ENCODE measurements at places on chromosomes 6 and 20. TPM values are rescaled to one million over a fixed set of nuclear protein-coding genes. Genes with fewer than 3 reads are reported as not detected.

GRCh38 chr6:18203786-18204185 is 48.6 kb downstream of the KDM1B start:
- DNase-seq: no peak

DNA sequence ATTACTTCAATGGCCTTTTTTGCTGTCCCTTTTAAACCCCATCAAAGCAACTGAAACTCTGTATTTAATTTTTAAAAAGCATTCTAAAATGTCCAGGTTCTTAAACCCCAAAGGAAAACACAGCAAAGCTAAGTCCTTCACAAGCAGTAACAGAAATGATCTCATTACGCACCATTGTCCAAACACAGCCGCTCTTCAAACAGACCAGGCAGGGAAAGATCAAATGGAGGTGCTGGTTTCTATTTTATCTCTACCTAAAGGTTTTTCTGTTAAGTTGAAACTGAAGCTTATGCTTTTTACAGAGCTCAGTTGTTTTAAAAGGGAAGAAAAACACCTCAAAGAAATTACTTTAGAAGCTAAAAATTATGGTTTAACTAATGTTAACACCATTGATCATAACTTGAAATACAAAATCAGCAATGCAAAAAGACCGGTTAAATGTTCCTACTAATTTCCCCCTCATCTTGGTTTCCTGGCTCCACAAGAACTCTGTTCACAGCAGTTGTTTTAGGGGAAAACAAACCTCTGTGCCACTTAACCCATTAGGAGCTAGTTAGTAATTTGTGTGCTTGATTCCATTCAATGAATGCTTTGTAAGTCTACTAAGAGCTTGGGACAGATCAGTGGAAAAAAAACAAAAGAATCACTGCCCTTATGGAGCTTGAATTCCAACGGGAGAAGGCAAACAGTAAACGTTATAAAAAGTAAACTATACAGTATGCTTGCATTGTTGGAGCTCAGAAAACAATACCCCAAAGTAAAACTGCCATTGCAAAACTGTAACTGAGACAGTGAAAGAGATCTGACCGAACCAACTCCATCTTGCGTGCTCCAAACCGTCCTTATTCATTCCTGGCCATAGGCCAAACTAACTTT is 87.4 kb downstream of the CD24 start:
- no peak for DNase-seq

DNA sequence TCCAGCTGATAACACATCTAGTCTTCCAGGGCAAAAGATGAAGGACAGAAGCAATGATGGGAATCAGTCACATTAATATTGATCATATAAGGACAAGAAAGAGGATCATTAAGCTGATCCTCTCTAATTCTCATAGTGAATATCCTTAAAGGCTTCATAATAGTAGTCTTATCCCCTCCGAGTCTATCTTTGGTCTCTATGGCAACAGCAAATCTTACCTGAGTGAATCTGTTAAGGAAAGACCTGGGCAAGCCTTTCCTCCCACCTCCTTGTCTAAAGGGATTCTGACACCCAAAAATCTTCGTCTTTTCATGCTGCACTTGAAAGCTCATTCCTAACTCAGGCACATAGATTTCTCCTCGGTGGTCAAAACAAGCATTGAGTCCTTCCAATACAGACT is 86.4 kb upstream of the LYRM2 start:
- no peak for DNase-seq

- no peak for DNase-seq
Observed at GRCh38 chr6:41723530-41724227, 11.7 kb downstream of the TFEB start.

DNA sequence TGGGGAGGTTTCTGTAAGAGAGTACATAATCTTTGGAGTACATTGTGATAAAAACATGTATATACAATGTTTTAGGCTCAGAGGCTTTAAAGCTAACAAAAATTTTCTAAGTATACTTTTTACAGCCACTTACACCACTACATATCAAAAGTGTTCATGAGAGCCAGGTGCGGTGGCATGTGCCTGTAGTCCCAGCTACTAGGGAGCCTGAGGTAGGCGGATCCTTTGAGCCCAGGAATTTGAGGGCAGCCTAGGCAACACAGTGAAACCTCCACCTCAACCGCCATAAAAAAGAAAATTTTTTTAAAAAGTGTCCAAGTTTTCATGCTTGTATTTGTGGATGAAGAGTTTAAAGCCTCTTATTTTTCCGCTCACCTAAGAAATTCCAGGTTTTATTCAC is 22.5 kb downstream of the SNX3 start:
- no peak for DNase-seq

DNA sequence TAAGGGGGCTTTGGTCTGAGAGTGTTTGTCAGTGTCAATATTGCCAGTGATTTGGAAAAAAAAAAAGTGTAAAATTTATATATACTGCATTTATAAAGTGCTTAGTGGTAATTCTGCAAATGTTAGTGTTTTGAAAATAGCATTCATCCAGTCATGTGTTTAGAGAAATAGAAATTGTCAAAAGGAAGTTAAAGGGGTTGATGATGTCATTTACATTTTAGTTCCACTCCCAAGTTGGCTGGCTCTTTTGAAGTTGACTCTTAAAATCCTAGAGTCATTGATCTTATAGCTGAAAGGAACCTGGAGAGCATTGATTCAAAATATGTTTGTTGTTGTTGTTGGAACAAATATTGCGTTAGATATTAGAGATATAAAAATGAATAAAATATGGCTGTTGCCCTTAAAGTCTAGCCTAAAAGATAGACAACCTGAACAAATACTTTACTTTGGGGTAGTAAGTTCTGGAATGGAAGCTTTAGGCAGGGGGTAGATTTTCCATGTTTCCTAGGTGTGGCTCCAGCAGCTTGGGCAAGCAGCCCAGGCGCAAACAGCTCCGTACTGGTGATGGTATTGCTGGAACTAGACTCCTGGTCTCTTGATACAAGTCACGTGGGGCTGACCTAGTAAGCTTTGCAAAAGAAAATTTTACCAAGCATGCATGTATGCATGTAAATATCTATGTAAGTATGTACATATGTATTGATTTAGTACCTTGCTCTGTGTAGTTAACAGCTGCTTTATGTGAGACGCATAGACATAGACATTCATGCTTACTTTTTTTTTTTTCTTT is 46.3 kb downstream of the HIVEP1 start:
- no peak for DNase-seq

DNA sequence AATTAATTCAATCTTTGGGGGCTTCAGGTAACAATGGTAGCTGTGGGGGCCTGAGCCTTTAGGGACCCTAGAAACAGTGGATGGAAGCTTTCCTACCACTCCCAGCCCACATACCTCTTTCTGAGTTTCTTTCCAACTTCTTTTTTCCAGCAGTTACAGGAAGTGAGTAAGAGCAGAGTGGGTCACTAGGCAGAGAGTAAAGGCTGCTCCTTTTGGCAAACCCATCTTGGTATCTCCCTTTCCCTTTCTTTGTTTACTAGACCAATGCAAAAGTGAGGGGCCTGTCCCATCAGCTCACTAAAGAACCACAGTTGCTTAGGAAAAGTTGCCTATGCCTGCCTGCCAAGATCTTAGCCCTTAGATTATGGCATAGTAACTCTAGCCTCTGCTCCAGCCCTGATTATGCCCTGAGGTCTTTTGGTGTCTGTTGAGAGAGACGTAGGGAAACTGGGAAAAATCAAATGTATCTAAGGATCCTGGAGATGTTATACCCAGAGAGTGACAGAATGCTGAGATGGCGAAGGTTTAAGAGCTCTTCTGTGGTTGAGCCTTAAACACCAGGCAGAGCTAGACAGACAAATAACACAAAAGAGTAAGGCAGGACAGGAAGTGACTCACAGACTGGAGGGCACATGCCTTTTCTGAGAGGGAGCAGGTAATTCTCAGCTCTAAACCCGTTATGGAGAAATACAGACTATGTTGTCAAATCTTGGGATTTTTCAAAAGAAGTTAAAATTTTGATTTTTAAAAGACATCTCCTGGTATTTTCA is 31.3 kb downstream of the TRMT6 start:
- no peak for DNase-seq

- no peak for DNase-seq
Observed at GRCh38 chr6:139172567-139172966, 37.7 kb downstream of the HECA start.

DNA sequence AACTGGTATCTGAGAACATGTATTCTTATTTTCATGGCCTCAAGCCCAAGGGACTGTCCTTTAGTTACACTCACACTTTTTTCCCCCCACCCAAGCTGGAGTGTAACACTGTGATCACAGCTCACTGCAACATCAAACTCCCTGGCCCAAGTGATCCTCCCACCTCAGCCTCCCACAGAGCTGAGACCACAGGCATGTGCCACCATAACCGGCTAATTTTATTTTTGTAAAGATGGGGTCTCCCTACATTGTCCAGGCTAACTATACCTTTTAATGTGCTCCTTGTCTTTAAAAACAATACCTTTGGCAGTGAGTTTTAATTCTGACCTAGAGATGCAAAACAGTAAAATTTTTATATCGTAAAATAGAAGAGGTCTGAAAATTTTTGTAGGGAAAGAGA is 48.2 kb upstream of the FAM83C start:
- no peak for DNase-seq

DNA sequence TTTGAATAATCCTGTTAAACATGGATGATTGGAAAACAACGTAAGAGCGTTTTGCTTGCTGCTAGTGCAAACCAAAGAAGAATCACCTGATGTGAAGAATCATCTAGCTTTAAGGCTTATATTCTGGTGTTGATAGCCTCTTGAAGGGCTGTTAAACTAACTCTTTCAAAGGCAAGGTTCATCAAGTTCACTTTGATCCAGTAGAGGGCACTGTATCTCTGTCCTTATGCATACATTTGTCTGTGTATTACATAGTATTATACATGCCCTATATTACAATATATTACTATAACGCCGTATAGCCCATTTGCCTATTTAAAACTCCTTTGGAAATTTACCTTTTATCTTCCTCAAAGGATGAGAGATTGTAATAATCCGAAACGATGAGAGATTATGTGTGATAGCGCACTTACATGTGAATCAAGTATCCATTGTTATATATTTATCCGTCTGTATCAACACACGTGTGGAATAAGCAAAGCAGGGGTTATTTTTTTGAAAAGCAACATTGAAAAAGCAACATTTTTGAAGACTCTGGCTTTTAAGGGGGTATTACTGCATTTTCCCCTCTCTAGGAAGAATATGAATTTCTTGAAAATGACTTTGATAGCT is 50.8 kb upstream of the NRN1 start:
- peak; percentile 58 for DNase-seq

DNA sequence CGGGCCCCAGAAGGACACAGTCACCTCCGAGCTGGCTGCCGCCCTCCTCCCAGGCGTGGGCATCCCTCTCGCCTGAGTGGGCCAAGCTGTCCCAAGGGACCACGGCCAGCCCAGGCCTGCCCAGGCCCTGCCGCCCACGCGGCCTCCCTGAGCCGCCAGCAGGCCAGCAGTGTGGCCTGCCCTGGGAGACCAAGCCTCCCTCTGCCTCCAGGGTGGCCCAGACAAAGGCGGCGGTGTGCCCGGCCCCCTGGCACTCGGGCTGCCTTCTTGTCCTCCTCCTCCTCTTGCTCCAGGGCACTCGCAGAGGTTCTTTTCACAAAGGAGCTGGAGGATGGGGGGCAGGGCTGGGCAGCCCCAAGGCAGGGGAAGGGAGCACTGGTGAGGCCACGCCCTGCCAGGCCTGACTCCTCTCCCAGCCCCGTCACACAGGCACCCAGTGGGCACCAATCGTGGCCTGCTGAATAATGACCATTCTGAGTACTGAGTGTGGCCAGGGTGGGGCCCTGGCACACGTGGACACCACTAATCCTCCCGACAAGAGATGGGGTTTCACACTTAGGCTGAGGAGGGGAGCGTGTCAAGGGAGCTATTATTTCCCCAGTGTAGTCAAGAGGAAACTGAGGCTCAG is 25.3 kb downstream of the NOL4L start:
- no peak for DNase-seq

GRCh38 chr20:53748821-53749421 is 155.3 kb upstream of the ZNF217 start:
- DNase-seq: no peak

DNA sequence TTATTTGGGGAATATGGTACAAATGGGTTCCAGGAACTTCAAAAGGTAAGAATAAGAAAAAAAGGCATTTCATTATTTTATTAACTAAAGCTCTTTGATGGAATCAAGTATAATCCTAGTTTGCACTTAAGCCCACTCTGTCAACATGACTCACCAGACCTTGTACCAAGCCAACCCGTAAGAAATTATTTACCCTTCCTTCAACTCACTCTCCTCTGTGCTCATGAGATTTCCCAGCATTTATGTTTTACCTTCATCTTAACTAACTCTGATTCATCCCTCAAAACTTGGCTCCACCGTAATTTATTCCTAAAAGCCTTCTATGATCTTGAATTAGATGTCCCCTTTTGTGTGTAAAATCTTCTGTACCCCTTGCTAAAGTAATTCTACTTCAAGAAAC is 308.7 kb downstream of the PKHD1 start:
- no peak for DNase-seq

DNA sequence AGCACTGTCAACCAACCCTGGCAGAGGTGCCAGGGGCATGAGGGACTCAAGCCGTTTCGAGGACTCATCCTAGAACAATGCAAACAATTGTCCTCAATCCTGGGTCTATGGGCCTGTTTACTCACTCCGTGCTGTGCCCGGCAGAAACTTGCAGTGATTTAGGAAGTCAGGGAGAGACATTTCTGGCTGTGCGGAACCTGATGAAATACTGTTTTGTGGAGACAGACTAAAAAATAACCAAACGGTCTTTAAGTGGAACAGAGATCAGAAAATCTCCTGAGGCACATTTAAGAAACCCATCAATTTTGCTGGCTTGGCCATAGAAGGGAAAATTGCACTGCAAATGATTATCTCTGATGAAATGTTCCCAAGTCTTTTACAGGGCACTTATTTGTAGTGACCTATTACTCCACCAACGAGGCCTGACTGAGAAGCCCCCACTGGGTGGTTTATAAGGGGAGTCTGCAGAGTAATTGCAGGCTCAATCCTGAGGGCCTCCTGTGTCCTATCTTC is 79.8 kb upstream of the KCNK16 start:
- no peak for DNase-seq

DNA sequence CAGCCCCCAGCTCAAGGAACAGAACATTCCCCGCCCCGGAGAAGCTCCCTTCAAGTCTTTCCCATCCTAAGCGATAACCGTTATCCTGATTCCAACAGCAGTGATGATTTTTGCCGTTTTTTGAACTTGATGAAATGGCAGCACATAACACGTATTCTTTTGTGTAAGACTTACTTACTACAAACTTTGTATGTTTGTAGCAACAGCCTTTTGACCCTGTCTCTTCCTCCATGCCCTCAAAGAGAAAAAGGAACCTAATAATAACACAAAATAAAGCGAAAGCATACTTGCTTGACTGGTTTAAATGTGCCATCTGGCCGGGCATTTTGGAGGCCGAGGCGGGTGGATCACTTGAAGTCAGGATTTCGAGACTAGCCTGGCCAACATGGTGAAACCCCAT is 26.4 kb upstream of the SLC9A8 start:
- no peak for DNase-seq

- no peak for DNase-seq
Observed at GRCh38 chr6:104711371-104711770, 148.3 kb downstream of the HACE1 start.

- DNase-seq: no peak
Observed at GRCh38 chr6:48255094-48255493, 144.1 kb upstream of the PTCHD4 start.

ADGB gene
- not detected for polyA plus RNA-seq

C6orf132 gene
- polyA plus RNA-seq: 0.29 TPM

MOG gene
- polyA plus RNA-seq: not detected

COL19A1 gene
- 3.3 TPM for polyA plus RNA-seq

CD2AP gene
- polyA plus RNA-seq: 9.3 TPM

ACTL10 gene
- polyA plus RNA-seq: 0.33 TPM

All from forelimb muscle (tissue), 1 donor.